ENCODE measurements at places on chromosomes 6 and 20. TPM values are rescaled to one million over a fixed set of nuclear protein-coding genes. Genes with fewer than 3 reads are reported as not detected.

- peak; percentile 79 for DNase-seq
These were observed at the start of gene RSPH9 for GRCh38 chr6:43644940-43645612. Gene RSPH9 (plus strand): TSS chr6:43645036. CDS start chr6:43645099, 63 bp downstream.

- no peak for DNase-seq
These were observed 86.2 kb upstream of the ARID1B start for GRCh38 chr6:156691018-156691417.

GRCh38 chr6:139474145-139475108 lies 100.0 kb upstream of the CITED2 start:
- DNase-seq, result peak; percentile 31

GRCh38 chr6:48111575-48111974 lies 578 bp upstream of the PTCHD4 start:
- no peak for DNase-seq

The CCN5 gene
- 2.9 TPM for total RNA-seq

DNA sequence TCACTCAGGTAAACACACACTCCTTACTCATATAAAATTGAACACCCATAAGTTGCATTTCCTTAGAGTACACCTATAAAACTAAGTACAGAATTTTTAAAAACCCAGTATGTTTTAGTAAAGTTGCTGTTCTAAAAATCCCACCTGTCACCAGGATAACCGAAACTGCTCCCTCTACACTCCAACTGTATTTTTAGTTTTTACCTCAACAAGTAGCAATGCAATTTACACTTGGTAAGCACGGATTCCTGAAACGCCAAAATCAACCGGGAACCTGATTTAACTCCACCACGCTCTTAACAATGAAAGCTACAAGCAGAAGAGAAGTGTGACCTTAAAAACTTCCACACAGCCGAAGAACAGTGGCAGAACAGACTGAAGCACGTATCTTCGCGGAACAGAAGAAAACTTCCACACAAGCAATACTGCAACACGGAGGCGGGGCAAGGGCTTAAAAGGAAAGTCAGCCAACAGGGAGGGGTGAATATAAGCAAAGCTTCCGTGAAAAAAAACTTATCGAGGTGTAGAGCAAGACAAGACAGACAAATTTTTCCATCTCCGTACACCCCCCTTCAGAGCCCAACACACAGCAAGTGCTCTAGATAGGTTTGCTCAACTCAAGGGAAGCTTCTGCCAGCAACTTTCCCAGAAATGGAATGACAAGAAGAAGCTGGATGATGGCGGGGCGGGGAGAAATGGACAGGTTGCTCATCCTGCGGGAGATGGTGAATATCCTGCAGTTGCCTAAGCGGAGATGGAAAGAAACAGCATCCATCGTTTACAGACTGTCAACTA lies 1.4 kb downstream of the STAU1 start:
- peak; percentile 84 for DNase-seq

- no peak for DNase-seq
These were observed 64.6 kb downstream of the MDGA1 start for GRCh38 chr6:37632989-37633550.

GRCh38 chr20:12327205-12327604 lies 409.5 kb downstream of the BTBD3 start:
- no peak for DNase-seq

- peak; percentile 23 for DNase-seq
These were observed 1.4 kb downstream of the PPP1R3D start for GRCh38 chr20:59938696-59939051.

DNA sequence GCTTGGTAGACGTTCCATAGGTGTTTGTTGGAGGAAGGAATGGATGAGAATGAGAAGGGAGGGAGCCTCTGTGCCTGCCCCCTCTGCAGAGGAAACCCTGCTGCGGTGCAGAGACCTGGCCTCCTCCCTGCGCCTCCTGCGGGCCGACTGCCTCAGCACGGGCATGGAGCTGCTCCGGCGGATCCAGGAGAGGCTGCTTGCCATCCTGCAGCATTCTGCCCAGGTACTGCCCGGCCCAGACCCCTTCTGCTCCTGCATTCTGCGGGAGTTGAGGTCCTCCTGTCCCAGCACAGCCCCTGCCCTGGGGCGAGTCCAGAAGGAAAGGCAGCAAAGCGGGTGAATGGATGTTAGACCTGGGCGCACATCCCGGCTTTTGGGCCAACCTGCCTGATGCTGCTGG lies 6.1 kb downstream of the DNPH1 start:
- no peak for DNase-seq

GRCh38 chr6:98838032-98838431 lies 3.7 kb downstream of the POU3F2 start:
- no peak for DNase-seq

DNA sequence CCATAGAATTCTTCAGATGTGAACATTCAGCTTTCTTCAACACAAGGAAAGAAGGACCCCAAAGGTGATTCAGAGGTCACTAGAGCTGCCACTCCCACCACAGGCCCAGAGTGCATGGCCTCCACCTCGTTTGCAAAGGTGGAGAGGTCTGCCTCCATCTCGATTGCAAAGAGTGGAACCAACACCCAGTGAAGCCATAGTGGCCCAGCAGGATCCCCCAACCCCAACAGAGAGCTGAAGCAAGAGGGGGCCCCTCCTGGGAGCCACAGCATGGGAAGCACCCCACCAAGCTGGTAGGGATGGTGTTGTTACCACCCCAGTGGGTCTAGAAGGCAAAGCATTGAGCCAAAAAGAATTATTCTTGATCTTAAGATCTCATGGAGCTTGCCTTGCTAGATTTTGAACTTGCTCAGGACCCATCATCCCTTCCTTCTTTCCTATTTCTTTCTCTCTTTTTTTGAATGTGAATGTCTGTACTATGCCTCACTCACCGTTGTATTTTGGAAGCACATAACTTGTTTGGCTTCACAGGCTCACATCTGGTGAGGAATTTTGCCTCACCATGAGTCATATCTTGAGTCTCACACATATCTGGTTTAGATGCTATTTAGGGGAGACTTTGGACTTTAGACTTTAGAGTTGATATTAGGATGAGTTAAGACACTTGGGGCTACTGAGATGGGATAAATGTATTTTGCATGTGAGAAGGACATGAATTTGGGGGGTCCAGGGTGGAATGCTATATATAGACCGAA lies 119.2 kb downstream of the ANKRD60 start:
- no peak for DNase-seq

DNA sequence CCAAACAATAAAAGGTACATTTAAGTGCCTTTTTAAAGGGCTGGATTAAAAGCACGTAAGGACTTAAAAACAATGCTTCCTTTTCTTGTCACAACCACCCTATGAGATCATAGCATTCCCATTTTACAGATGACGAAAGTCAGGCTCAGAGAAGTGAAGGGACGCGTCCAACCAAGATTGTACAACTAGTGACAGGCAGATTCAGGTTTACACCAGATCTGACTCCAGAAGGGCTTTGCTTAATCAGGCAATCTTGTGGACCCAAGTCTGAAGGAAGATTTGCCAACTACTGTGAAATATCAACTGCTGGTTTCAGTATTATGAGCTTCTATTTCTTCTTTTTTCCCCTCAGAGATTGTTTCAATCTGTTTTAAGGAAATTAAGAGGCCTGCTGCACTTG lies 877 bp downstream of the ENPP4 start:
- DNase-seq, result no peak

DNA sequence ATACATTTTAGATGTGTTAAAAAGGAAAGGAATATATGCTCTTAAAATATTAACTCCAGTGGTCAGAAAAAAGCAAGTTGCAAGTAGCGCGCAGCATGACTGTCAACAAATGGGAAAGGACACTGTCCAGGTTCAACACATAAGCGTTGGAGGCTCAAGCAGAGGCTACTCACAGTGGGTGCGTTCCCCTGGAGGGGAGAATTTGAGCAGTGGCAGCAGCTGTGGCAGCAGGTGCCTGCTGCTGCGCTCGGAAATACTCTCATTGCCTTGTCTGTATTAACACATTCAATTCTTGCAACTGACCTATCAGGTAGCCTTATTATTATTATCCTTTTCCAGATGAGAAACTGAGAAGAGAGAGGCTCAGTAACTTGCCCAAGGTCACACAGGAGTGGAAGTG lies 21.9 kb upstream of the CCN6 start:
- DNase-seq, result no peak

DNA sequence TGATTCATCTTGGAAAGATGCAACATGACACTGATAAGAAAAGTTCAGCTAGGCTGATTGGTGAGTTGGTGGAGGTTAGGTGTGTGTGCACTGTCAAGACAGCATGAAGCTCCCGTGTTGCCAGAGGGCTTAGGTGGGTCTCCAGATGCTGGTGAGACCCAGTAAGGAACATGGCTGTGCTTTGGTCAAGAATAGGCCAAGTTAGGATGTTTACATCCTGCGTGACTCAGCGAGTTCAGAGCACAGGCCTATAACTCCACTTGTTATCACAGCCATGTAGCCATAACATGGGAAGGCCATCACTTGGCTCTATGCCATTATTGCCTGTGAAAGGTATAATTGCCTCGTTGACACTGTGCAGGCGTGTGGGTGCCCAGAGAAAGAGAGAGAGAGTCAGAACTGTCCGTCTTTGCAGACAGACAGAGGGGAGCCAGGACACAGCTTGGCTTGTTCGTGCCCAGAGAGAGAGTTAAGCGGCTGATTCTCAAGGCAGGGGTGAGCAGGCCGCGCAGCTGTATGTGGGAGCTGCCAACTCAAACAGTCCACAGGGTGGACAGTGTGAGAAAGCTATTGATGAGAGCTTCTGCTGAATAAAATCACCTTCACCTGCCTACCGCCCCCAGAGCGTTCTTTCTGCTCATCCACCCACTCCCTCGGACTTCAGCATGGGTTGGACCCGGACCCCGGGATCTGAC lies 43.5 kb downstream of the OR2B6 start:
- DNase-seq, result no peak

The SCRT2 gene
- not detected for total RNA-seq

The NT5E gene
- total RNA-seq, result 28.0 TPM

DNA sequence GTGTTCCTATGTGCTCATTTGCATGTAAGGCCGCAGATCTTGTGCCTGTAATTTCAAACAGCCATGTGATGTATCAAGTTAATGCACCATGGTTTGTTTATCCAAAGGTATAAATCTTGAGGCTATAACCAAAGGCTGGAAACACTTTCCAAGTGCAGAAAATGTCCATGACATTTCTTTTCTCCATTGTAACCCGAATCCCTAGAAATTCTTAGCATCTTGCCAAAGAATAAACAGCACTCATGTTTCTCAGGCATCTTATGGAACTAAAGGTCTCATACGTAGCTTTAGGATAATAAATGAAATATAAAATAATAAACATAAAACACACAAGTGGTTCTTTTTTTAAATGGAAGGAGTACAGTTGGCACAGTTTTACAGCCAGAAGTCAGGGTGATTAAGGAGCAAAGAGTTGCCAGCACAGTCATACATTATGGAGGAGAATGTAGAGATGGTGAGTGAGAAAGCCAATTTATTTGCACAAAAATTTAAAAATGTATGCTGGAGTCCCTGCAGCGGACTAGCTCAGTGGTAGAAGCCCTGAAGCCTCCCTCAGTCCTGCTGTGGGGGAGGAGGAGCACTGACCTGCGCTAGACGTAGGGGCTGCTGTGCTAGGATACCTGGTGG lies 18.0 kb downstream of the CDH26 start:
- DNase-seq, result no peak

The PPP1R14C gene
- total RNA-seq, result 23.7 TPM

DNA sequence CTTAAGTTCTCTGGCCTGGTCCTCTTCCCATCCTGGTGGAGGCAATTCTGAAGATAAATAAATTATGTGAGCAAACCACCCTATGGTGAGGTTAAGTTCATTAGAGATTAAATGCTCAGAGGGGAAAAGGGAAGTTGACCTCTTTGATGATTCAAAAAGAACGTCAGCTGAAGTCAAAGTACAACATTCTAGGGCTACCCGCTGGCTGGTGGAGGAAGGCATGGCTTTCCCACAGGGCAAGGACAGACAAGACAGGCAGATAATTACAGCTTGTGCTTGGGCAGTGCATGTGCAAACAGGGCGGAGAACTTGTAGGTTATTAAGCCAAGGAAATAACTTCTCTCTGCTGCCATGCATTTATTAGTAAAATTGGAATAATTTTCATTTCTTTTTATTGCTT lies 91.0 kb upstream of the SLC24A3 start:
- DNase-seq, result peak; percentile 56

- DNase-seq, result no peak
These were observed 54.7 kb downstream of the RRBP1 start for GRCh38 chr20:17627101-17627955.
